Choroid plexus epithelial cell (primary cell): ENCODE measurements at places on chromosomes 16 and 17.

GRCh38 chr17:39609416-39610025, 1.8 kb upstream of the NEUROD2 start:
- no peak for DNase-seq

GRCh38 chr16:4625560-4626159, 1.0 kb downstream of the MGRN1 start:
- DNase-seq: no peak

DNA sequence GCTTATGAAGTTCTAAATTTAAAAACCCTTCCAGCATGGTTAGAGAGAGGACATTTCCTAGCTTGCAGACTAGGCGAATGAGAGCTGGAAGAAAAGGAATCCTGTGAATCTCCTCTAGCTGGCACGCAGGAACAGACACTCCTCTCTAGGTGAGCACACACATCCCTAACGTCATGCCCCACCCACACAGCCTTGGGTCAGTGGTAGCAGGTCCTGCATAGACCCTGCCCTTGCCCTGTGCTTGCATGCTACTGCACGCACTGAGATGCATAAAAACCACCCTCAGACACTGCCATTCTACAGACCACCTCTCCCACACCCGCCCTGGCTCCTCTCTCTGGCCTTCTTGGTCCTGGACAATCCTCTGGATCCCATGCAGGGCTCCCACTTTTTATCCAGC, 23.5 kb downstream of the CES1 start:
- DNase-seq: no peak

DNA sequence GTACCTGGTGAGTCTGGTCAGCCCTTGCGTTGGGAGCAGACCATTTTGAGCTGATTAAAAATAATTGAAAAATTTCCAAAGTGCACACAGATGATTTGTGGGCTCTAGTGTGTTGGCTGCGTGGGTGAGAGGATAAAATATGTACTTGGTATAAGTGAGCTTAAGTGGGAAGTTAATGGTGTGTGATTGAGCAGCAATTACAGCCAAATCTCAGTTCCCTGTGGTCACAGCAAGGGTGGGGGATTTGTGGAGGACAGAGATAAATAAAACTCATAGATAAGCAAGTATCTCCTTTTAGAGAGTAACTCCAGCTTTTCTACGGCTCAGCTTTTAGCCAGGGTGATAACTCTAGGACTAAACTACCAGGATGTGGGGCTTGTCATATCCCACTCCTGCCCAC, 390.4 kb downstream of the UTP18 start:
- DNase-seq: no peak

GRCh38 chr17:52995881-52996280, 826.8 kb upstream of the KIF2B start:
- no peak for DNase-seq
